ENCODE measurements at places on chromosomes 7 and 10.

DNA sequence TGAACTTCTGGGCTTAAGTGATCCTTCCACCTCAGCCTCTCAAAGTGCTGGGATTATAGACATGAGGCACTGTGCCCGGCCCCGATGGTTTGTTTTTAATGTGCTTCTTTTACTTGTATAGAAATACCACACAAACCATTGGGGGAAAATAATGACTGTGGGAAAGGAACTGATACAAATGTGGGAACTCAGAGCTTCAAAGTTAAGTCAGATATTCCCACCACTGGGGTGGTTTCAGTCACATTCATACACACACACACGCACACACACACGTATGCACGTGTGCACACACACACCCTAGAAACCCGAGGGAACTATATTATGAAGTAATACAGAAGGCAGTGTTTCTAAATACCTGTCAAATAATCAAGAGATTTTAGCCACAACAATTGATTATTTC, 17.0 kb downstream of the CPA4 start:
- no peak for DNase-seq

DNA sequence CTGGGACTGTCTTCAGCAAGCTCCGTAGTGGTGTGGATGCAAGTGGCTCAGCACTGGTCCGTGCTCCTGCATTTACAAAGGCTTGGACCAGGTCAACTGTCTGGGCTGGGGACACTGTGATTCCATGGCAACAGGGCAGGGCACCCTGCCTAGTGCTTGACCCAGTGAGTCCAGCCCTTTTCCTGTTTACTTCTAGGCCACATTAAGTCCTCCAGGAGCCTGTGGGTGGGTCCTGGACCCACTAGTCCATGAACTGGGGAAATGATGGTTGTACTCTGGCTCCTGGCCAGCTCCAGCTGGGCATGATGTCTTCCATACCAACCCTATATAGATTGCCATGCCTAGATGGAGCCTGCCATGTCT, 152.0 kb downstream of the RPS24 start:
- no peak for DNase-seq

- DNase-seq, result no peak
Measured at GRCh38 chr7:12716722-12717121, 29.3 kb downstream of the ARL4A start.

DNA sequence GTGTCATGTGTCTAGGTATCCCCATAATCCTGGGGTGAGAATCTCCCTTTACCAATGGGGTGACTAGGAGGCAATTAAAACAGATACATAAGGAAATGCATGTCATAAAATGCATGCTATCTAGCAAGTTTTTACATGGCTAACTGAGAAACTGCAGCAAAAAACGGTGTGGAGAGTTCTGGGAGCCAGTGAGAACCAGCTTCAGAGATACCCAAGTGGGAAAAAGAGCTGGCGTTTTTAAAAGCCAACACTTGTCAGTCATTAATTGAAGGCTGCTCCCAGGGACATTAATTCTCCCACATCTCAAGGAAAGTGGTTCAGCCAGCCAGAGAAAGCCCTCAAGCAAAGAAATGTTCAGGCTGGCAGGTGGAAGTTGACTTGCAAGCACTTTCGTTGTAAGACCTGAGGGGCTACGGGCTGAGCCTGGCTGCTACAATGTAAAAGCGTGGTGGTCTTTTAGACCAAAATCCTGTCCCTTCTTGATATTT, 28.1 kb downstream of the ST8SIA6 start:
- DNase-seq, result no peak

DNA sequence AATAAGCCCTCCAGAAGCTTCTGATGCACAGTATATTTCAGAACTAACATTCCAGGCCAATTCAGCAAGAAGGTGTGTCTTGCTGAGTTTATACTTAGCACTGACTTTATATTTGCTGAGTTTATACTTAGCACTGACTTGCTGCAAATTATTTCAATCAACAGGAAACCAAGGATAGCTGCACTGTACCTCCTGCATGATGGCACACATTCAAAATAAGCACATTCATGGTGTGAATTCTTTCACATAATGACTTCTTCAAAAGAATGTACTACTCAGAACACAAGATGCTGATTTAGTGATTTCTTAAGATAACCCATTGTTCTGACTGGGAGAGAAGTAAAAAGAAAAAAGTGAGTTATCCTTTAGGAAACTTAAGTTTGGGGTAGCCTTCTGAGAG, 52.0 kb downstream of the JAZF1 start:
- DNase-seq, result no peak

DNA sequence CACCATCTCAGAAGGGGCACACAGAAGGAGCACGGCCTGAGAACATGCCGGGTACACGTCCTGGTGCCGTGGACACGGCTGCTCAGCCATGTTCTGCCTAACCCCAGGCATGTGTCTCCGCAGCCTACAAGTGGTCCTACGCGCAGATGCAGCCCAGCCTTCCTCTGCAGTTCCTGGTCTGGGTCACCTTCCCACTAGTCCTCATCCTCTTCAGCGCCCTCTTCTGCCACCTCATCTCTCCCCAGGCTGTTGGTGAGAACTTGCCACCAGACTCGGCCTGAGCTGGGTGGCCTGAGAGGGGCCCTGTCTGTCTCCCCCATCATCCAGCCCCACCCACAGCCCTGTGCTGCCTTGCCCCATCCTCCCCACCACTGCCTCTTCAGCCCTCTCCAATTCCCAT, 5.3 kb downstream of the CLCN1 start:
- DNase-seq, result no peak

DNA sequence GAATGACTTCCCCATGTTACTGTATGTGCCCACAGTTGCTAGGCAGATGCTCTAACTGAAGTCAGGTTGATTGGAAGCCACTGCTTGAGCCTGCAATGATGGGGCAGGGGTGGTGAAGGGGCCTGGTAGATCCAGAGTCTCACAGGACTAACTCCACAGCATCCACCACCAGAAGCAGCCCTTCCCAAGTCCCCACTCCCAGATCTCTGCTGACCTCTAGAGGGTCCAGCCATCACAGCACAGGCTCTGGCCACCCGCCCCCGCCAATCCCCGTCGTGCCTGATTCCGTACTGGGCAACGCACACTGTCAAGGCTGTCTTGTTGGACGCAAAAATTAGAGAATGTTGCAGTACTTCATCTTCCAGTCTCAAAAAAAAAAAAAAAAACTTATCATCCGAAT, 136.8 kb upstream of the PDE1C start:
- no peak for DNase-seq

DNA sequence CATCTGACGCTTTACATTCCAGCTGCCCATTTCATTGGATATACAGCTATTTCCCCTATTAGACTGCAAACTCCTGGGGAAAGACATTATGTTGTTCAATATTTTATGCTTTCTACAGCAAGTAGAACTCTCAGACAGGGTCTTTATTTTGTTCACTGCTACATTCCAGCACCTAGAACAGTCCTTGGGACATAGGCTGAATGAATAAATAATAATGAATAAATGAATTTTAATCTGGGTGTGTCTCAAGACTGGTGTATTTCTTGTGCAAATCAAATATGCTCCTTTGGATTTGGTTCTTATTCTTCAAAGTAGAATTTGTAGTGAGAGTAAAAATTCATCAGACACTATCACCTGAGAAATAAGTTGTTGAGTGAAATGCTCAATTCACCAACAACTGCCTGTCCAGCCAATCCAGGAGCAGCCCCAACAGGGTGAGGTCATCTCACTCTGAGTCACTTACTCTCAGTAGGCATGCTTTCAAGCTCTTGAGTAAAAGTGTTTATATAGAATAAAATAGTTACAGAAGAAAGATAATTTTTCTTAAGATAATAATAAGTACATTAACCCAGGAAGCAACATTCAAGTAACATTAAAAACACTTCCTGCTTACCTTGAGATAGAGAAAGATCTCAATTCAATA, 287.5 kb upstream of the NPVF start:
- no peak for DNase-seq

DNA sequence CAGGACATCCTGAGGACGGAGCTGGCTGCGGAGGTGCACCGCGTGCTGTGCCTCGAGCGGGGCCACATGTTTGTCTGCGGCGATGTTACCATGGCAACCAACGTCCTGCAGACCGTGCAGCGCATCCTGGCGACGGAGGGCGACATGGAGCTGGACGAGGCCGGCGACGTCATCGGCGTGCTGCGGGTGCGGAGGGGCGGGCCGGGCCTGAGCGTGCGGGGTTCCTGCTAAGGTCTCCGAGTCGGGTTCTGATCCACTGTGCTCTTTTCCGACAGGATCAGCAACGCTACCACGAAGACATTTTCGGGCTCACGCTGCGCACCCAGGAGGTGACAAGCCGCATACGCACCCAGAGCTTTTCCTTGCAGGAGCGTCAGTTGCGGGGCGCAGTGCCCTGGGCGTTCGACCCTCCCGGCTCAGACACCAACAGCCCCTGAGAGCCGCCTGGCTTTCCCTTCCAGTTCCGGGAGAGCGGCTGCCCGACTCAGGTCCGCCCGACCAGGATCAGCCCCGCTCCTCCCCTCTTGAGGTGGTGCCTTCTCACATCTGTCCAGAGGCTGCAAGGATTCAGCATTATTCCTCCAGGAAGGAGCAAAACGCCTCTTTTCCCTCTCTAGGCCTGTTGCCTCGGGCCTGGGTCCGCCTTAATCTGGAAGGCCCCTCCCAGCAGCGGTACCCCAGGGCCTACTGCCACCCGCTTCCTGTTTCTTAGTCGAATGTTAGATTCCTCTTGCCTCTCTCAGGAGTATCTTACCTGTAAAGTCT, 10.4 kb downstream of the ATG9B start:
- peak; percentile 83 for DNase-seq

All from germinal center (tissue), 1 donor.